ENCODE measurements at places on chromosomes 7 and 10.

- no peak for DNase-seq
Measured at GRCh38 chr7:37356911-37357636, 91.6 kb downstream of the ELMO1 start.

- DNase-seq: no peak
Measured at GRCh38 chr7:90749774-90750173, 153.7 kb downstream of the CDK14 start.

DNA sequence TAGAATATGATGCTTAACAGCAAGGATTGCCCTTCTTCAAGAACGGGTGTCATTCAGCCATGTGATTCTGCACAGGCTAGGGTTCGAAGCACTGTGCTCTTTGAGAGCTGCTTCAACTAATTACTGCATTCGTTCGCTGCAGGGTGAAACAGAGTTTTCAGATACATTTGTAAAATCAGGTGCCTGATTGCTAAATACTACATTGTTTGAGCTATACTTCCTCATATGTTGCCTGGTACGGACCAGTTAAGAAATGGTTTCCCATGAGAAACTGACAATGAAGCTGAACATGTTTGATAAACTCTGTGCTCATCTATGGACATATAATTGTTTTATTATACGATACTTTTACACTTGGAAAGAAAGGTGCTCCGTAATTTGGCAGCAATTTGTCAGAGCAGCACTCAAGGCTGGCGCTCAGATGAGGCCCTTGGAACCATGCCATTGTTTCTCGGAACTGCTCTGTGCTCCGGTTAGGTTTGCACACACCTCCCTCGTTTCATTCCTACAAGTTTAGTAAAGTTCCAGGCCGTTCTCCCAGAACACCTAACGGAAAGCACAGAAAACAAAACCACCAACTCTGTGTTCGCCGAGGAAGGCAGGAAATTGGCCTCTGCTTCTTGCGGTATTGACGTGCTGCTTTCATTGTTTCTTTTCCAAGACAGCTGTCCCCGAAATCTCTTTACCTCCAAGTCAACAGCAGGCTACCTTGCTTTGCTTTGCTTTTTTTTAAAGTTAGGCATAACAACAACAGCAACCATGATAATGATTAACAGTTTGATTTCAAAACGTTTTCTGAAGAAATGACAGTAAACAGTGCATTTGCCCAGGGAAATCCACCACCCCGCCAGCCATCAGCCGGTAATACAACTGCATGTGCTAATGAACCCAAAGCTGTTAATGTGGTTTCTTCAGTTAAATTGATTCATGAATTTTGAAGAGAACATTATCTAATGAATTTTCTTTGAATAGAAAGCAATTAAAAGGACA is 206.9 kb downstream of the EBF3 start:
- DNase-seq: no peak

GRCh38 chr10:61822781-61823230 is 78.7 kb upstream of the ARID5B start:
- DNase-seq: peak; percentile 57

- no peak for DNase-seq
Measured at GRCh38 chr10:132616170-132616995, 78.8 kb downstream of the INPP5A start.

DNA sequence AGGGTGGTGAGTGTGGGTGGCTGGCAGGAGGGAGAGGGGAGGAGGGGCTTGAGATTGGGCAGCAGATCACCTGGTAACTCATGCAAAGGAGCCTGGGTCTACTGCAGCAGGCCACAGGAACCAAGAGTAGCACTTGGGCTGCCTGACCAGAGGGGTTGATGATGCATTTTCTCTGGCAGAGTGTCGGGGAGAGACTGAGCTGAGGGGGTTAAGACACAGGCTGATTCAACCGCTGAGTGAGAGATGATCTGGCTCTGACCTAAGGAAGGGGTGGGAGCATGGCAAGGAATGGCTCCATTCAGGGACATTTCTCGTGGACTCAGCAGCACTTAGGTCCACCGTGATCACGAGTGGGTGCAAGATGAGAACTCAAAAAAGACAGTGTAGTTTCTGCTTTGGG is 115.5 kb upstream of the STK17A start:
- DNase-seq: no peak

DNA sequence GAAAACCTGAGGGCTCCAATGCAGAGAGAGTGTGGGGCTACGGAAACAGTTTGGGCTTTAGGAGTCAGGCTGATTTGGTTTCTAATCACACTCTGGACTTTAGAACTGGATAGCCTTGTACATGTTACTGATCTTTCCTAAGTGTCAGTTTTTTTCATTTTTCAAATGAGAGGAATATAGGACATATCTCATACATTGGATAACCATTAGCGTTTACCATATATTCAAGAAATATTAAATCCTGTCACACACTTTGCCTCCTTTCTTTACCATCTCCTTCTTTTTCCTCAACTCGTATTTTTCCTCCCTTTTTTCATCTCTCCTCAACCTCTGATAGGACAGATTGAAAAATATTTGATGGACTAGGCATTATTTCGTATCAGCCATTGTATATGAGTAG is 885.7 kb downstream of the LRMDA start:
- DNase-seq: no peak

DNA sequence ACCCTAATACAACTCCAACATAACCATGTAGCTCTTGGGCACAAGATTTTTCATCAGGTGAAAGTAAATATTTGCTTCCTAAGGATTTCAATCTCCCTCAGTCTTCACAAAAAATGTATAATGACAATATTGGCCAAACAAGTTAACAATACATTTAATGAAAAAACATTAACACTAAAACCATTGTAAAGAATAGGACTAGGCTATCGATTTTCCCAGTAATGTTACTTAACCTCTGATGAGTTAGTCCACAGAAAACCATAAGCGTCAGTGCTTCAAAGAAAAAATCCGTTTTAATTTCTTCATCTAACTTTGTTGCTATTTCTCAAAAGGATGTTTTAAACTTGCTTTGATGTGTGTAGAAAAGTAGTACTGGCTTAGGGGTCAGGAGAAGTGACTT is 1.2 kb downstream of the ZNF33B start:
- no peak for DNase-seq

DNA sequence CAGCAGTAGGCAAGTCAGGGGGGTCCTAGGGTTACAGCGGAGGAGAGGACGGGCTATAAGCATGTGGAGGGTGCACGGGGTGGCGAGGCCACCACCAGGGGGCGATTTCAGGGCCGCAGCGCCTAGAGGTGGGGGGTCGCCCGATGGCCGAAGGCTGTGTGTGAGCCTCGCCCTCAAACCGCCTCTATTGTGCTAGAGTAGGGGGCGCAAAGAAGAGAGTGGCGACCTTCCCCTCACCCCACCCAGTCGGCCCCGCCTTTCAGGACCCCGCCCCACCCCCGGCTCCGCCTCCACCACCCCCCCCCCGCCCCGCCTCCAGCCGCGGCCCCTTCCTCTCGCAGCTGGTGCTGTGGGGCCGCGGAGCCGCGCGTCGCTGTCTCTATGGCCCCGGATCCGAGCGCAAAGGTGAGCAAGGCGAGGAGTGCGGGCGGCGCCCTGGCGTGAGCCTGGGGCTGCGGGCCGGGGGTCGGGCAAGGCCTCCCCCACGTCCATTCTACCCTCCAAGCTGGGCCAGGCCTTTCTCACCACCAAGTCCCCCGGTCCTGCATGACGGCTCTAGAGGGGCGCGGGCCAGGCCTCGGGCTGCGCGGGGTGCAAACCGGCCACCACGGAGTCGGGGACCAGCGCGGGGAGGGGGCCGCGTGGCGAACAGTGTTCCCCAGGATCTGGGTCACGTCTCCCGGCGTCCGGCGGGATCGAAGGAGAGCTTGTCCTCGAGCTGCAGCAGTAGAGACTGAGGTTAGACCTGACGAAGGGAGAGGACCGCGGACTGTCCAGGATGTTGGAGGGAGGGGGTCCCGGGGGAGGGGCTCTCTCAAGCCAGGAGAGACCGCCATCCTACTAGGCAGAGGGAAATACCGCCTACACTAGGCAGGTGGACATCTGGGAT is at the start of gene SEMA4G:
Gene SEMA4G, plus strand, starts transcription at position 318 of the 889 bp plus-strand sequence. CDS start 3,409 bp downstream, outside the sequence.
- no peak for DNase-seq

- DNase-seq: no peak
Measured at GRCh38 chr10:86758189-86759072, 2.0 kb downstream of the BMPR1A start.

DNA sequence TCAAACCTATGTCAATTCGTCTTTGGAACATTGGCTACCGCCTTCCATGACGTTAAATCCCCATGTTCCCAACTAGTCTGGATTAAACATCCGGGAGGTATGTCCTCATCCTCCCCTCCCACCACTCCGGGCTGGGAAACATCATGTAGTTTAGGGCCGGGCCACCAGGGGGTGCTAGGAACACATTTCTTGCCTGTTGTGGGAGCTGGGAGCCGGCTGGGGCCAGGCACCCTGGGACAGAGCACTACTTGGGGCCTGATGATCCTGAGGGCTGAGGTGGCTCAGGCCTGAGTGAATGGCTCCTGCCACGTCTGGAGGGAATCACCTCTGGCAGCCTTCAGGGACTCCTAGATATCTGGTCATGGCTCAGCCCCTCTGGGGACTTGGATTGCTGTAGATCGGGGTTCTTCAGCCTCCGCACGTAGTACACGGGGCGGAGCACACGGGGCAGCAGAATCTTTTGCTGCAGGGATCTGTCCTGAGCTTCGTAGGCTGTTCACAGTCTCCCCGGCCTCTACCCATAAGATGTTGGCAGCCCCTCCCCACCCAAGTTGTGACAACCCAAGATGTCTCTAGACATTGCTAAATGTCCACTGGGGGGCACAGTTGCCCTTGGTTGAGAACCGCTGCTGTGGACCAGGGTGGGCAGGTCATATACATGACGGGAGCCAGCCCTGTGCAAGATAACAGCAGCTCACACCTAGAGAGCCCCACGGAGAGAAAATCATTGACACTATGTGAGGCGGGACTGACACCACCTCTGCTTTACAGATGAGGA is 141.2 kb upstream of the ZNF716 start:
- DNase-seq: no peak

GRCh38 chr10:78964952-78965633 is 103.7 kb upstream of the ZMIZ1 start:
- DNase-seq: no peak

GRCh38 chr7:156793334-156793733 is 99.6 kb downstream of the LMBR1 start:
- DNase-seq: no peak

- DNase-seq: no peak
Measured at GRCh38 chr7:65230231-65230630, 143.4 kb upstream of the ZNF92 start.

DNA sequence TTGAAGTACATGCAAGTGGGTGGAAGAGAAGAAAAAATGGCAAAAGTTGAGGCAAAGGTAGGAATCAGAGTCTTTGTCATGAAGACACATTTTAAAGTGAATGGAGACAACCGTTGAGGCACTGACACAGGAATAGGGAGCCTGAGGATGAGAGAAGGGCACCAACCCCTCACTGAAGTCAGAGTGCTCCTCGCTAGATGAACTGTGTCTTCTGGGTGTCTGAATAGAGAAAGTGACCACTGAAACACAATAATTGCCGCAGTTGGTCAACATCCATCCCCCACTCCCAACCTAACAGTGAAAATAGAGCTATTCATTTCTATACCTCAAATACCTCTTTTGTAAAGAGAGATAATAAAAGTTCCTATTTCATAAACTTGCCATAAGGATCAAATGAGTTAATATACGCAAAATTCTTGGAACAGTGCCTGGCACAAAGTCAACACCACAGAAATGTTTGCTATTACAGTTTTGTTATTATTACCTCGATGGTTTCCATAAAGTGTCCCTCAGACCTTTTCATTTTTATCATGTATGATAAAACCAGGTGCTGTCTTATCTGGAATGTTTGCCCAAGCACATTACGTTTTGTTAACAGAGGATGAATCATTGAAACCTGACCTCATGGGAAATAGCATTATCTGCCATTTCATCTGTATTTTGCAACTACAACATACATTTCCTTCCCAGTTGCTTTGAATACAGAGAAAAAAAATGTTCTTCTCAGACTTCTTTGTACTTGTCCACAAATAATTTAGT is 61.8 kb upstream of the SP4 start:
- DNase-seq: no peak

- no peak for DNase-seq
Measured at GRCh38 chr7:129385116-129385515, 49.1 kb upstream of the STRIP2 start.

GRCh38 chr7:117592011-117592635 is 112.3 kb downstream of the CFTR start:
- no peak for DNase-seq

DNA sequence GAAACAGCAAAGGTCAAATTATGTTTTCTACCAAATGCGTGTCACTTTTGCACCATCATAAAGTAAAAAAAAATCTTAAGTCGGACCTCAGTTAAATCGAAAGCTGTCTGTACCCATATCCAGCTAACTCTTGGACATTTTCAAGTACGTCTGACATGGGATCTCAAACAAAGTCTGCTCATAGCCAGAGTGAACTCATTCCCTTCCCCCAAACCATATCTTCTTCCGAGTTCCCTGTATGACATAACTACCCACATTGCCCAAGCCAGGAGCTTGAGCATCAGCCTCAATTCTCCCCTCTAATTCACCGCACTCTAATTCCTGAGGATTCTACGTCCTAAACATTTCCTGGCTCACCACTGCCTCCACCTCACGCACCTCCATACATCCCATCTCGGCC is 44.8 kb upstream of the TARP start:
- no peak for DNase-seq

GRCh38 chr10:67386260-67386659 is 309.7 kb downstream of the CTNNA3 start:
- no peak for DNase-seq

DNA sequence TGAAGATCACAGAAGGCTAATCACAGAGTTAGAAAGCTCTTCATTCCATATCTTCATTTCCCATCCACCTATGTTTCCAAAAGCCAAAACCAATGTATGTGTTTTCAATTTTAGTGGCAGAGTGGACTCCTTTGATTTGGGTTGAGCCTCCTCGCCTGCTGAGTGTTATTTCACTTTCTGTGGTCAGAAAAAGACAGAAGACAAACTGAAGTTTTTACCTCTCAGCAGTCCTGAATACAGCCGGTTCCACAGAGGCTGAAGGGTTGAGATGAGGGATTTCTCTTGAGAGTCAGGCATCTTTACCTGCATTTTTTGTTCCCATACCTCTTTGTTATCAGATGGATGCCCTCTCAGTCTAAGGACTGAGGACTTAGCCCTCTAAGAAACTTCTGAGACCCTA is 659.6 kb downstream of the CCSER2 start:
- no peak for DNase-seq

DNA sequence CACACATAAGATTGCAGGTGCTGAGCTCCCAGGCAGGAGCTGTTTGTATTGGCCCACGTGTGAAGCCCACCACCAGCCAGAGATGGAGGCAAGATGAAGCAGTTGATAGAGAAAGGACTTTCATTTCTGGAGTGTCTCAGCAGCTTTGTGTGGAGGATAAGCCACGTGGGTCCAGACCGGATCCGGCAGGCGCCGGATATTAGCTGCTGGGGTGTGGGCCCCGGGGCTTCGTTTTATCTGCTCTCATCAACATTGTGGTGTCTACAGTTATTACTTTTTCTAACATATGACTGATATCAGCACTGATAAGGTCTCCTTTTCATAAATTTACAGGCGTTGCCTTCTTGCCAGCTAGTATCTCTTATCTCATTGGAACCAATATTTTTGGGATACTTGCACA is 25.5 kb downstream of the SLC18A2 start:
- no peak for DNase-seq

GRCh38 chr7:133510326-133511055 is 257.6 kb downstream of the EXOC4 start:
- no peak for DNase-seq
